ENCODE measurements at places on chromosomes 12 and 14.

DNA sequence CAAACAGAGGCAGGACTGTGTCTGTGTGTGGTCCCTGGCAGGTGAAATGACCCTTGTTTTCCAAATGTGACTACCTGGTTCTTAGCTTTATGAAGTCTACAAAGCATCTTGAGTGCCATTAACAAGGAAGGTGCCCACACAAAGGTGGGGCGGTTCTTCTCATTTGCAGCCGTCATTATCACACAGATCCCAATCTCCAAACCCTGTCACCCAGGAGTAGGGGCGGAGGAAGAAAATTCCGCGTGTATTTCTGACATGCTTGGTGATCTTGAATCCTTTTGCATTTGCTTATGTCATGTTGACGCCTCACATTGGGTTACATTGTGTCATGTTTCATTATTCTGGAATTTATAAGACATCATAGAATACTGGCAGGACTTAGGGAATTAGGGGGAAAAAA is 277.3 kb downstream of the VRK1 start:
- no peak for DNase-seq

GRCh38 chr14:22929961-22930364 is 787 bp upstream of the PRMT5 start:
- no peak for DNase-seq

- DNase-seq = no peak
Measured at GRCh38 chr12:6049587-6049986, 74.9 kb downstream of the VWF start.

DNA sequence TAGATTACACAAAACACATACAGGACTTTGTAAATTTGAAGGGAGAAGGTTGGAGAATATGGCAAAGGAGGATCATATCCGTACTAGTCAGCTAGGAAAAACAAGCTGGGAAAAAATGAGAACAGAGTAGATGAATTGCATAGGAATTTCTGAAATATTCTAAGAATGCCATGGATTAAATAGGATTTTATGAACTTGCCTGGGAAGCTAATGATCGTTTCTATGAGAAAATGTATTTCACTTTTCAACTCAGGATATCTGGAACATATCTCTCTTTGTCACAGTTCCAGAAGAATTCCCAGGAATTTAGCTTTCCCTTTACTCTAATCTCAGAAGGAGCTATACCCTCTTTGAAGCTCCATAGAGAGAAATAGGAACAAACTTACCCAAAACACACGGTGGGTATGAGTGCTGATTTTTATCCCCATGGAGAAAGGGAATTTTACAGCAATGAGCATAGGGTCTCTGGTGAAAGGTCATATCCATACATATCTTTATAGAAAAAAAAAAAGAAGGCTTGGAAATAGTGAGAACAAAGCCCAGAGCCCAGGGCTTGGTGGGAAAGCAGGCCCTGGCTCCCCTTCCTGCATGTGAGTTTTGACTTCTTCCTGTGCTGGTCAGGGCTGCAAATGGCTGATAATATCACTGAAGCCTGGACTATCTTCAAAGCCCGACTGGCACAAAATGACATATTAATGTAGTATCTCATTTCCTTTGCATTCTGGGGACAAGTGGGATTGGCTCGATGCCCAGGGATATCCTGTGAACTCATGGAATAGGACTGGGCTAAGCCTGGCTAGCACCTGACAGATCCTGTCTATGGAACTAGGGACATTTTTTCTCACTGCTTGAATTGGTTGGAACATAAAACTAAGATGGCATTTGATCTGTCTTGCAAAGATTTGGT is 136.3 kb downstream of the AEBP2 start:
- no peak for DNase-seq

DNA sequence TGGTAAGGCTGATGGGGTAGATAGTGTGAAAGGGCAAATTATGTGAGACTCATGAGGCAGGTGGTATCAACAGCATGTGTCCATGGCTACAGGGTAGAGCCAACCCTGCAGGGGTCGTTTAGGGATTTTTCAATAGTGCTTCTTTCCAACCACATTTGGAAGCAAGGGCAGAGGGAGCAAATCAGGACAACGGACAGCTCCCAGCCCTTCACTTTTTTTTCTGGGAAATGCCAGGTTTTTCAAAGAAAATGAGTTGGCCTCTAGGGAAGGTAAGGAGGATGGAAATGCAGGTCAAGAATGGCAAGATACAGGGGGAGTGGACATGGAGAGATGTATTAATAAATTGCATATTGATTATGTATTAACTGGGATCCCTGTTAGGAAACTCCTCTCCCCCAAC is 4.9 kb upstream of the CMA1 start:
- DNase-seq = no peak

GRCh38 chr14:89386212-89386886 is 30.7 kb downstream of the FOXN3 start:
- DNase-seq = no peak

DNA sequence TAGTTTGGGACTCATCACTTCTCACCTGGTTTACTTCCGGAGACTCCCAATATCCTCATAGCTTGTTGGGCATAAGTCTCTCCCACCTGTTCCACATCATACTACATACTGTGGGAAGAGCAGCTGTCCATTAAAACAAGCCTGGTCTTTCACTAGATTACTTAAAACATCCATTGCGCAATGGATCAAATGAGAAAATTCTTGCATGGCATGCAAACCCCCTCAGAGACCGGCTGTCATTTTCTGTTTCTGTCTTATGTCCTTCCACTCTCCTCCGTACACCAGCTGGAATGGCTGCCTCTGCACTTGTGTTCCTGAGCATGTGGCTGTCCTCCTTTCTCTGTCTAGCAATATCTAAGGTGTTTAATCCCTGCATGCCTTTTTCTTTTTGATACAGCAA is 265.6 kb downstream of the TMEM117 start:
- DNase-seq = no peak

GRCh38 chr14:50967103-50967502 is 22.8 kb upstream of the PYGL start:
- DNase-seq = no peak

DNA sequence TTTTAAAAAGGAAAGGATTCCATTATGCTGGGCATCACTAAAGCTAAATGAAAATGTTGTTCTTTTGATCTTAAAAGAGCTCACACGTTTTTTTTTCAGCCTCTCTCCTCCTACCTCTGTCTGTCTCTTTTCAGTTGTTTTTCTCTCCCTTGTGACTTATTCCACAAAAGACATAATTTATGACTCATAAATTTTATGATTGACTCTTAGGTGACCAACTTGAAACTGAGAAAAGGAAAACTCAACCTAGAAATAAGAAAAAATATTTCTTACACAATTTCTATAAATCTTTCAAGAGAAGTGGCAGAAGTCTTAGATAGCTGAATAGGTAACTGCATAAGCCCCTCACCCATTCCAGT is 227.7 kb upstream of the DDHD1 start:
- no peak for DNase-seq

DNA sequence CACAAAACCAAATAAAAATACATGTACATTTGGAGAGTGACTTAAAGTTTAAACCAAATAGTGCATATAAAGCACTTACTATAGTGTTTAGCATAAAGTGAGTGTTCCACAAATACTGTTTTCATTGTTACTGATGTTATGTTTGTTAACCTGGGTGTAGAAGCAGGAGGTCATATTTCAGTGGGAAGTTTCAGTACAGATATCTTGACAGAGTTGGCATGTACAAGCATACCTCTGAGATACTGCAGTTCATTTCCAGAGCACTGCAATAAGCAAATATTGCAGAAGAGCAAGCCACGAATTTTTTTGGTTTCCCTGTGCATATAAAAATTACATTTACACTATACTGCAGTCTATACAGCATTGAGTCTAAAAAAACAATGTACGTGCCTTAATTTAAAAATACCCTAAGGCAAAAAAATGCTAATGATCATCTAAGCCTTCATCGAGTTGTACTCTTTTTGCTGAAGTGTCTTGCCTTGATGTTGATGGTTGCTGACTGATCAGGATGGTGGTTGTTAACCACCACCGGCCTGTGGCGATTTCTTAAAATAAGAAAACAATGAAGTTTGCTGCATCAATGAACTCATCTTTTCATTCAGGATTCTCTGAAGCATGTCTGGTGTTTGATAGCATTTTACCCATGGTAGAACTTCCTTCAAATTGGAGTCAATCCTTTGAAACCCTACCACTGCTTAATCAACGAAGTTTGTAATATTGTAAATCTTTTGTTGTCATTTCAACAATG is 361.1 kb upstream of the RPL10L start:
- no peak for DNase-seq

DNA sequence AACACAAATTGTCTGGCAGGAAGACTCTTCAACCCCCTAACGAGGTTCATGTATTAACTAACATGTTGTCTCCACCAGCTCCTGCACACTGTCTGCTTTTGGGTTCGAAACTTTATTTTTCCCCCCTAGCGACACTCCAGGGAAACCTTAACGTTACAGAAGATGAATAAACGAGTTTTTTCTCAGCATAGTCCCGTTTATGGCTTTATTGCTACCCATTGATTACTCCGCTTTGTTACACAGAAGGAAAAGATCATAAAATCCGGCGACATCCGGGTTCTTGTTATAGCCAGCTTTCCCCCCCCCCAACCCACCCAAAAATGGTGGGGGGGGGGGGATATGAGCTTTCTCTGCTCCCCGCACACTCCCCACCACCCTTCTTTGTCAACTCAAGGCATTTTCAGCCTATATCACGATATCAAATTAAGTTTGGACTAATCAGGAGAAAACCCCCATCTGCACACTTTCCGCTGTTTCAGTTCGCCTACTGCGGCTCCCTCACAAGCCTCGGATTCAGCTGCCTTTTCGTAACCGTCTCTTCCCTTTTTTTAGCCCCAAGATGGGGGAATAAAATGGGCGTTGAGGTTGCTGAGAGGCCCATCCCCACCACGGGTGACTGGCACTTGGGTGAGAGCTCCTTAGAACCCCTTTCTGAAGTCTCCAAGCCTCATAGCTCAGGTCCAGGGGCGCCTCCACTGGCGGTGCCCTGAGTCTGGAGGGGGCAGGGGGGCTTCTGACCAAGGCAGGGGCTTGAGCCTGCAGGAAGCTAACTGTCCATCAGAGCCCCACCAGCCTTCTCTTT is 1.4 kb upstream of the HOXC6 start:
- no peak for DNase-seq
